NB4 (cell line): ENCODE measurements at places on chromosomes 11 and 22.

DNA sequence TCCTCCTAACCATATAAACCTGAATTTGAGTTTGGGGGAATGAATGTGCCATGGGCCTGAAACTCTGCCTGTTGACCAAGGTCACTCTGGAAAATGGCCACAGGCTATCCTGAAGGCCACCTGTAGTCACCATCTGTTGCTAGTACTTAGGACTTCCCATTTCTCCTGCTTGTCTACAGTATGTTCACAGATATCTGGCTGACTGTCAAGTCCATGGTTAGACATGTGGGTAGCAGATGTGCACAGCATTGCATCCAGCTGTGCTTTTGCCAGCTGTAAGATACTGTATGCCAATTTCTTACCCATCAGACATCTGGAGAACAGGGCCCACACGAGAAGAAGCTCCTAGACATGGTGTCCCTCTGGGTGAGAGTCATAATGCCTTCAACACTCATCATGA, 475.4 kb downstream of the INSC start:
- DNase-seq, result no peak

- no peak for DNase-seq
These were observed 105.3 kb upstream of the KIRREL3 start for GRCh38 chr11:127105593-127106541.

DNA sequence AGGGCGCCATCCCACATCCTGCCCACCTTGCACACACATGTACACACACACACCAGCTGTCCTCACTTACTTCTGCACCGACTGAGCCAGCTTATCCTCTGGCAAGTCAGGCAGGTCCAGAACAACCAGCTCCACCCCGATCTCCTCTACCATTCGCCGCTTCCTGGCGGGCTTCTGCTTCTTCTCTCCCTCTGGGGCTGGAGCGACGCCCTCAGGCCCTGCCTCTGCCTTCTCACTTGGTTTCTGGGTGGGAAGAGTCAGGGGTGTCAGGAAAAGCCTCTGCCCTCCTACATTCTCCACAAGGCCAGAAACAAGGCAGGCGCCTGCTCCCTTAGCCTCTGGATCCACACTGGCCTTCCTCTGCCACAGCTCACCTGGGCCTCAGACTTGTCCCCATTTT, 8.4 kb downstream of the HYOU1 start:
- DNase-seq, result no peak

DNA sequence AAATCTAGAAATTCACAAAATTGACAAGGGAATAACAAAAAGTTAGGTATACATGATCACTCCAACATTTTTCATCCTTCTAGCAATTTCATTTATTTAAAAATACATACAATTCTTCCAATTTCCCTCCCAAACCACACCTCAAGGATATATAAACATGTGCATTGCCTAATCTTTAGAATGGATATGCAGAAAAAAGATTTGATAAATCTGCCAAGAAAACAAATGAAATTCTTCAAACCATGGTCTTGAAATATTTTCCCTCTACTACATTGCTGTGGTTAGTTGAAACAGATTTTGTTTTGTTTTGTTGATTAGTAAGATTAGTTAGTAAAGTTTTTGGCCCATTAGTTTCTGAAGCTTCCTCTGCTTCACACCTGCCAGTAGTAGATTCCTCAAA, 703.3 kb upstream of the CCDC179 start:
- DNase-seq, result no peak

GRCh38 chr11:102614031-102614430, 11.1 kb downstream of the MMP20 start:
- no peak for DNase-seq

DNA sequence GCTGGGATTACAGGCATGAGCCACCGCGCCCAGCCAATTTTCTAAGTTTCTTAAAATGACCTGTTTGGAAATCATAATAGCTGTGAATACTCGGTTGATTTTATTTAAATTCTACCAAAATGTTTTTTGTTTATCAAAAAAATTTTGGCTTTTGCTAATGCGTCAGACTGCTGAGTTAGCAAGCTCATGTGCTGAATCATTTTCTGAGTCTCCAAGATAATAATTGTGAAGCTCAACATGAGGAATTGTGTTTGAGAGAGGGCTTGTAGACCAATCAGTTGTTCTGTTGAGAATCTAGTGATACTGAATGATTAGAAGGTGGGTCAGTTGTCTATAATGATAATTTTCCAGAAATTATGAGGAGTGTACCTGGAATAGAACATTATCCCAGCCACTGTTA, 15.9 kb downstream of the RNF214 start:
- no peak for DNase-seq

DNA sequence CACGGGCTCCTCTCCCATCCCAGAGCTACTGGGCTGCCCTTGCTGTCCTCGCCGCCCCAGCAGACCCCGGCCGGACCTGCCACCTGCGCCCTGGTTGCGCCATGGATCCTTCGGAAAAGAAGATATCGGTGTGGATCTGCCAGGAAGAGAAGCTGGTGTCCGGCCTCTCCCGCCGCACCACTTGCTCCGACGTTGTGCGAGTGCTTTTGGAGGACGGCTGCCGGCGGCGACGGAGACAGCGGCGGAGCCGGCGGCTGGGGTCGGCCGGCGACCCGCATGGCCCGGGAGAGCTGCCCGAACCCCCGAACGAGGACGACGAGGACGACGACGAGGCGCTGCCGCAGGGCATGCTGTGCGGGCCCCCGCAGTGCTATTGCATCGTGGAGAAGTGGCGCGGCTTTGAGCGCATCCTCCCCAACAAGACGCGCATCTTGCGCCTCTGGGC, 382 bp downstream of the RASSF10 start:
- DNase-seq, result no peak

DNA sequence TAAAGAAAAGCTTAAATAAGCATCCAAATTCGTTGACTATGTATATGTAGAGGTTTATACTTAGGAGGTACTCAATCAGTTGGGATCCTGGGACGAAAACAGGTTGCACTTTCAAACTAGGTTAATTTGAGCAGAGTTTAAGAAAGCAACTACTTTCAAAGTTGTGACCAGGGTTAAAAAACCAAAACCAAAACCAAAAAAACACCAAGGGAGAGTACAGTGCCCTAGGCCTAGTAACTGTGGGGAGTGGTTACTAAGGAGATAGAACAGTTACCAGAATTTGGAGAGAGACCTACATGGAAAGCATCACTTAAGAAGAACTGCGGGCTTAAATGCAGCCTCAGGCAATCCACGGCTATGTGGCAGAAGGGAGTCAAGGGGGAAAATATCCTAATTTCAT, 148.3 kb downstream of the JRKL start:
- DNase-seq, result no peak

DNA sequence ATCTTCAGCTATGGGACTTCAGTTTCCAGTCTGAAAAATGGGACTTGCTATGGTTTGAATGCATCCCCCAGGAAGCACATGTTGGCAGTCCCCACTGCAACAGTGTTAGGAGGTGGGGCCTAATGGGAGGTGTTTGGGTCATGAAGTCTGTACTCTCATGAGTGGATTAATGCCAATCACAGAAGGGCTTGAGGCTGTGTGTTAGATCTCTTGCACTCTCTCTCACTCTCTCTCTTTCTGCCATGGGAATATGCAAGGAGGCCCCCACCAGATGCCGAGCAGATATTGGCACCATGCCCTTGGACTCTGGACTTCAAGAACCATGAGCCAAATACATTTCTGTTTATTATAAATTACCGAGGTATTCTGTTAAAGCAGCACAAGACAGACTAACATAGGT, 7.8 kb upstream of the AP1B1 start:
- DNase-seq, result no peak

DNA sequence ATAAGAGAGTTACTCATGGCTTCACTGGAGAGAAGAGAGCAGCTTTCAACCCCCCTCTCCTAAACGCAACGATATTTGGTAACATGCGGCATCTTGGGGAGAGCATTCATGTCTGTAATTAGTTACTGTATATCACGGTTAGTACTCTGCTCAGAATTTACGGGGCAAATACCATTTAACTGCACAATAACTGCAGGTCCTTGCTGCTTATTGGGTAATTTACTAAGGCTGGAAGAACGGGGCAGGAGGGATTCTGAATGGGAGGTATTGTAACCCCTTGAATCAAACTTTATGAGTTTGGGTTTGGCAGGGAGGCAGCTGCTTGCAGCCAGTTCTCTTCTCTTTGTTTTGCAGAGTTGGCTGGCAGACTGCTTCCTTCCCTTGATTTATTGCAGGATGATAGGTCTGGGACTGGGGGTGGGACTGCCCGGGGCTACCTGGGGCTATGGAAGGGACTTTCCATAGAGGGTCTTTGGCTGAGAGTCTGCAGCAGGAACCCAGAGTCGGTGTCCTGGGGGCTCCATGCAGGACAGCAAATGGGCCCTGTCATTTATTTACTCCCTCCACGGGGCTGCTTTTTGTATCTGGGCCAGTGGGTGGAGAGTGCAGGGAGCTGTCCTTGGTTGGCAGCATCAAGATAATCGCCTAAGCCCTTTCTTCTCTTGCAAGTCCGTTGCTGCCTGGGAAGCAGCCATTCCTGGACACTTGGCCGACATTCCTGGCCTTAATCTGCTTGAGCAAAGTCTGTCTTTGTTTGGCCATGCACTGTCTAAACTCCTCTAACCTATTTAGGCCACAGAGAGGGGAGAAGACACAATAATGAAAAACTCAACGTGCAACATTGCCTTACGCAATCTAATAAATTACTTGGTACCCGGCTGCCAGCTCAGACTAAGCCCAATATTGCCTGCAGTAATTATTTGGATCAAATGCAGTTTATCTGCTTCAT, 188.9 kb downstream of the ST3GAL4 start:
- peak; percentile 25 for DNase-seq

- DNase-seq, result no peak
These were observed 220.3 kb downstream of the MN1 start for GRCh38 chr22:27581236-27581635.

GRCh38 chr11:47388697-47389576, 10.6 kb upstream of the SPI1 start:
- DNase-seq, result no peak

DNA sequence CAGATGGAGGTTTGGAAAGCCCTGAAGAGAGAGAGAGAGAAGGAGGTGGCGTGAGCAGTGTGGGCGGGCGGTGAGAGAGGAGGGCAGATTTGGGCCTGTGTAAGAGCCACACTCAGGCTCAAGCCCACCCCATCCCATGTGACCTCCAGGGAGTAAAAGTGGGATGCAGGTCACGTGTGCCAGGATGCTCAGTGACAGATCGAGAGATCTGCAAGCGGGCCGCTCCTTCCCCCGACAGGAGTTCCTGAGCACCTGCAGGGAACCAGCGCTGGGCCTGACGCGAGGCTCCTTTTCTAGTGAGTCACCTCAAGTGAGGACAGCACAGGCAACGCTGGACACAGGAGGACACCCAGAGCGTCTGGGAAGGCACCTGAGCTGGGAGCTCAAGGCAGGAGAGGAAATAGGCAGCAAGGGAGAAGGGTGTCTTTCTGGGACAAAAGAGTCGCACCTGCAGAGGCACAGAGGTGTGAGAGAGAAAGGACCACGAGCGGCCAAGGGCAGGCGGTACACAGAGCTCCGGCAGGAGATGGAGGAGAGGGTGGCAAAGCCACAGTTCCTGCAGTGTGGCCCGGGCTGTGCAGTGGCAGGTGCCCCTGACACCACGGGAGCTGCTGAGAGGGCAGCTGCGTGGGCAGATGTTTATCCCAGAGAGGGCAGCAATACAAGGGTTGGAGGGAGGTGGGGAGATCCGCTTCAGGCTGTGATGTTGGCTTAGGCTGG, 1294.8 kb downstream of the TBC1D22A start:
- no peak for DNase-seq

DNA sequence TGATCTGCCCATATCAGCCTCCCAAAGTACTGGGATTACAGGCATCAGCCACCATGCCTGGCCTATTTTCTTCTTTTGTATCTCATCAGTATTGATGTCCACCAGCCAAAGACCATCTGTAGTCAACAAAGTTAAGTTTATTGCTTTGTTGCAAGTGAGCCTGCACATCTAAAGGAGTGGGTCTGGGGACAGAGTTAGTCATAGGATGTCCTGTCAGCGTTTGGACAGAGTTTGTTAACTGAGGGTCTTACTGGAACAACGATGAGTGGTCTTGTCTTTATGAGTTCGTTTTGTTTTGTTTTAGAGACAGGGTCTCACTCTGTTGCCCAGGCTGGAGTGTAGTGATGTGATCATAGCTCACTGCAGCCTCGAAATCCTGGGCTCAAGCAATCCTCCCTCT, 40.6 kb upstream of the SEPTIN5 start:
- no peak for DNase-seq

- DNase-seq, result no peak
These were observed 6.8 kb upstream of the INSC start for GRCh38 chr11:15107730-15108515.

GRCh38 chr22:29780748-29781676, 13.8 kb downstream of the UQCR10 start:
- DNase-seq, result no peak

DNA sequence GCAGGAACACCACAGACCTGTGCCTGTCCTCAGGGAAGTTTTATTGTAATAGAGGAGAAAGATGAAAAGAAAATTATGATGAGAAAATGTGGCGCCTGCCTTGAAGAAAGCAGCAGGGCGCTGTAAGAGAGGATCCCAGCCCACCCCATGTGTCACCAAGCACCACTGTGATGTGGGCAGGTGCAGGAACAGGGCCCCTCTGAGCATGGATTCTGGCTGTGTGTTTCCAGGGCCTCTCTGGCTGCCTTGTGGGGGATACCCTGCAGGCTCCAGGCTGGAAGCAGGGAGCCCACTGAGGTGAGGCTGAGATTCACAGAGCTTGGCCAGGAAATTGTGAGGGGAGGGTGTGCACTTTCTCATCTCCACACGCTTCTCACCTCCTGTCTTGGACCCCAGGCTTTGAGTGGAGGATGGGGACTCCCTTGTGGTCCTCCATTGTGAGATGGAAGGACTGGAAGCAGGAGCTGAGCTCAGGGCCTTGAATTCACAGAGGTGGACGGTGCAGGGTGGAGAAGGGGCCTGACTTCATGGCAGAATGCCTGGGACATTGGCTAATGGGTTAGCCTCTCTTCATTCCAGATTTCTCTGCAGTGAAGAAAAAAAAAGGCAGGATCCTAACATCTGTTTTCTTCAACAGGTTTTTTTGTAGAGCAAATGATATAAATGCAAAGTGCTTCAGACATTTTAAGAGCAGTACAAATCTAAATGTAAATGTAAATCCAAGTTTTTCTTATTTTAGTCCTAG, 246.6 kb upstream of the B3GAT1 start:
- no peak for DNase-seq

GRCh38 chr22:44828193-44828592, 75.8 kb downstream of the ARHGAP8 start:
- DNase-seq, result peak; percentile 58

GRCh38 chr22:27877501-27877900, 41.6 kb downstream of the PITPNB start:
- DNase-seq, result no peak

- DNase-seq, result no peak
These were observed 7.5 kb downstream of the DGCR8 start for GRCh38 chr22:20087319-20088262.

DNA sequence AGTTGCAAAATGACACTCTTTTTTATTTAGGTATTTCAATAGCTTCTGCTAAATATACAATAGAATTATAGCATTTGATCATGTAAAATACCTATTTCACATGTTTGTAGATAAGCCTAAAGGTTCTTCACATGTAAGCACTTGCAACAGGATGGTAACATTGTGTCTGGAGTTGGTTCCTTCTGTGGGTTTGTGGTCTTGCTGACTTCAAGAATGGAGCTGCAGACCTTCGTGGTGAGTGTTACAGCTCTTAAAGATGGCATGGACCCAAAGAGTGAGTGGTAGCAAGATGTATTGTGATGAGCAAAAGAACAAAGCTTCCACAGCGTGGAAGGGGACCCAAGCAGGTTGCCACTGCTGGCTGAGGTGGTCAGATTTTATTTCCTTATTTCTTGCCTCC, 246.4 kb upstream of the PDGFD start:
- no peak for DNase-seq
